A549 treated with ZK216348 at 1 μM for 4 hours (cell line): ENCODE measurements at places on chromosomes 6 and 20. TPM values are rescaled to one million over a fixed set of nuclear protein-coding genes. Genes with fewer than 3 reads are reported as not detected.

Gene PRSS16
- total RNA-seq, result 1.3 to 4.0 TPM (median 3.9 TPM) in 5 replicates

Gene RAB44
- 0.06 to 0.09 TPM (median 0.07 TPM) in 3 of 5 replicates, not detected in the others for total RNA-seq

Gene RAD21L1
- not detected in 5 replicates for total RNA-seq

Gene NR2E1
- 0.09 TPM in 1 of 5 replicates, not detected in the others for total RNA-seq
